ENCODE measurements at places on chromosomes 1 and 21.

DNA sequence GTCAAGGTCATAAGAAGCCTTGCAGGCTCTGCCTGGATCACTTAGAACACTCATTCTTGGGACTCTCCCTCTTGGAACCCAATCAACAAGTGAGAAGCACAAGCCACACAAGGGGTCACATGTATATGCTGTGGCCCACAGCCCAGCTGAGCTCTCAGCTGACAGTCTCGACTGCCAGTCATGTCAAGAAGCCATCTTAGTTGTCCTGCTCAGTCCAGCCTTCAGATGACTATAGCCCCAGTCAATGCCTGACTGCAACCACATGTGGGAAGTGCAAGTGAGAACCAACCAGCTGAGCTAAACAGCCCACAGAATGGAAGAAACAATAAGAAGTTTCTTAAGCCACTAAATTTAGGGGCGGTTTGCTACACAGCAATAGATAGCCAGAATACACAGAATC lies 356.0 kb downstream of the KCNH1 start:
- no peak for DNase-seq

GRCh38 chr1:29706936-29707335 lies 470.6 kb downstream of the PTPRU start:
- no peak for DNase-seq

DNA sequence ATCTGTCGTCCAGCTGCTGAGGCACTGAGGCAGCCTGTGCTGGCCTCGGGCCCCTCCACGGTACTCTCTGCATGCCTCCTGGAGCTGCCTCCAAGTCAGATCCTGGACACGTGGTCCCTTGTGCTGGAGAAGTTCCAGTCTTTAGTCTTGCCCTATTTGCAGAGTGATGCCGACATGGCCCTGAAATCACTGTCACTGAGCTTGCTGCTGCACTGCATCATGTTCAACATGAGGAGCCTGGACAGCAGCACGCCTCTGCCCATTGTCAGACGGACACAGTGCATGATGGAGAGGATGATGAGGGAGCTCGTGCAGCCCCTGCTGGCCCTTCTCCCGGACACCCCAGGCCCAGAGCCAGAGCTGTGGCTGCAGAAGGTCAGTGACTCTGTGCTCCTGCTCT lies 10.0 kb downstream of the URB2 start:
- DNase-seq = no peak

- DNase-seq = no peak
These were observed 59.0 kb downstream of the UBE2T start for GRCh38 chr1:202282596-202283283.

DNA sequence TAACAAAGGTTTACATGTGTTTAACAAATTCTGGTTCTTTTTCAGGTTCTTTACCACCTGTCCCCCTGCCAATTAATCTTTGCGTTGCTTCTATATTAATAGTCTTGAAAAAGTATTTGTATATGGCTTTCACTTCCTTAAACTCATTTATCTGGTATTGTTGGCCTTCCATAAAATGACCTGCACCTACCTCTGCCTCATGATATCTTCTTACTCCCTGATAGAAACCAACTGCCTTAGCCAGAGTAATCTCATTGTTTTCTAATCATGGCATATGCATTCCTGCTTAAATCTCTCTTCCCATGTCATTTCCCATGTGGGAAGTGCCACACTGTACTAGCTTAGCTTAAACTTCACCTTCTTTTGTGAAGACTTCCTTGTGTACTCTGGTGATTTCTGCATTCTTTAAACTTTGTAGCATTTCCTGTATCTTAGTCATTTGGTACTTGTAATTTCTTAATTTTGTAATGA lies 8.7 kb downstream of the SMG7 start:
- DNase-seq = no peak

DNA sequence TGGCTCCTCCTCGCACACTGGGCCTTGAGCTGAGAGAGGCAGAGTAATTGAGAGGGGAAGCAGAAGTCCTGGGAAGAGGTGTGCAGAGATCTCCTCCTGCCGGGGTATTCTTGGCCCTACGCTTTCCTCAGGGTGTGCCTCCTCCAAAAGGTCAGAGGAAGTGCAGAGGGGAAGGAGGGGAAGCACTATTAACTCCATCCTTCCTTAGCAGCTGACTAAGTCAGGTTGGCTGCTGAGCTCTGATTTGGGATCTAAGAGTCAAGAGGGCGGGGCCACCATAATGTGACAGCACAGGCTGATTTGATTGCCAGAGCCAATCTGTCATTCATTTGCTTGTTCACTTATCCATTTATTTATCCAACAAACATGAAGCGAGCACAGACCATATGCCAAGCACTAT lies 12.3 kb downstream of the ATP2B4 start:
- no peak for DNase-seq

DNA sequence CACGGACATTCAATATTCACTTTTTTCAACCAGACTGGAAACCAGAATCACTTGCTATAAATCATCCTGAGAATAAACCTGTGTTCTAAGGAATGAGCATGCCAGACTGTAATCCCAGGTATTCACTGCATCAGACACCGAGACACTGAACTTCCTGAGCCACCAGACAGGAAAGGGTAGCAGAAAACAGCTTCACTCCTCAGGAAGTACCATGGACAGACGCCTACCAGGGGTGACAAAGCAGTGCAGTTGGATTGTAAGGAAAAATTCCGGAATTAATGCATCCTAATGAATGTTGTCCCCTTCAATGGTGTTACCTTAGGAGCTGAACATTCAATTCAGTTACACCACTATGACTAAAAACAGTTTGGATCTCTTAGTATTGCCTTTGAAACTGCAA lies 156.1 kb downstream of the PIGK start:
- DNase-seq = no peak

GRCh38 chr1:9822897-9823692 lies 670 bp downstream of the CLSTN1 start:
- DNase-seq = peak; percentile 49

DNA sequence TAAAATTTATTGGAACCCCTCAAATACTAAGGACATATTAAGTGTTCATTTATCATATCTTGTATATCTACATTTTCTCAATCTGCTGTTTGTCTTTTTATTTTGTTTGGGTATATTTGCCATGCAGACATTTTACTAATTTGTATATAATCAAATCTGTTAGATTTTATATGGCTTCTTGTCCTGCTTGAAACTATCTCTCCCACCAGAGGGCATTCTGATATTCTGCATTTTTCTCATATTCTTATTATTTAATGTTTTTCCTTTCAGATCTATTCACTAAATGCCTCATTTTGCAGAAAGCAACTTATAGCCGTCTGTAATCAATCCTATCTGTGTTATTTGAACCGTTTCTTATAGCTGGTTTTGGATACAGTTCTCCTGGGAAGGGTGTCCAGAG lies 745.5 kb downstream of the LRRIQ3 start:
- no peak for DNase-seq

DNA sequence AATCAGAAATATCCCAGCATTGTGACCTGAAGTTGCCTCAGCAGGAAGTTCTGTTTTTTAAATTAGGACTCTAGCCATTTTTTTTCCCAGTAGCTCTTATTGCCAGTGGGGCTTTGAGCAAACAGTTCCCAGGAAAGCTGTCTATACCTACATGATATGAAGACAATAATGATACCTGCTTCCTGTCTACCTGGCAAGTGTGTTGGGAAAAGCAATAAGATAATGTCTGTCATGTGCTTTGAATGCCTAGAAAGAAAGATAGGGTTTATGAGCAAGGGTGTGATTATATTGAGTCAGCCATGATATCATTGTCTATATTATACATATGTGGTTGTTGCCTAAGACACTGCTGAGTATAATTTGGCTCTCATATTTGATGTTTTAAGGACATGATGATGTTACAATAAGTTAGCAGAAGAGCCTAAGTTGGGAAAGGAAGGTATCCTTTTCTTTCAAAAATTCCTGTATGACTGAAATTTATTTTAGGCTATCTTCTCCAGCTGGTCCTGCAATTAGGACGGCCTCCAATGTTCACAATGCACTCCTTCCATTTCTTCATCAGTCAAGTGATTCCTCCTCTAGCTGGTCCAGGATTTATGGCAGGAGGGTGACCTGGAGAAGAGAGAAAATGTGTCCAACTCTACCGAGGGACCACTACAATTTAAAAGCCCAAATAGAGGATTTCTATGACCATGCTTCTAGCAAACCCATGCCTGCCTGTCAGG lies 99.6 kb upstream of the CDC42BPA start:
- no peak for DNase-seq

DNA sequence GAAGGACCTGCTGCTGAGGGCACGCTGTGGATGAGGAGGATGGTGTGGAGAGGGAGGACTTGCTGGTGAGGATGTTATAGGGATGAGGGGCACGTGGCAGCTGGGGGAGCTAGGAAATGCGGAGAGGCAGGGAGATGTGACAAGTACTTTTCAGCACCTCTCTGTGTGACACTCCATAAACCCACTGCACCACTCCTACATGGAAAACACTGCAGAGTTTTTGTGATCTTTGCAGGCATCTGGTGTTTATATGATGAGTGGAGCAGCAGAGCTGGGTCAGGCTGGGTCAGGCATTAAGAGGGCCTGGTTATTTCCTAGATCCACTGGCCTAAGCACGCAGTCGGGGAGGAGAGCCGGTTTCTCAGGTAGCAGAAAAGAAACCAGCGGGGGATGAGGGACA lies 167.3 kb upstream of the COA6 start:
- no peak for DNase-seq

Measured in colonic mucosa (tissue), 4 donors.